Activated gamma-delta T cell treated with anti-CD3 and anti-CD28 coated beads, Interleukin-2, amount 50 U/mL, for 16 hours (primary cell): ENCODE measurements at places on chromosomes 1 and 21.

GRCh38 chr21:31136891-31137290, 98.6 kb upstream of the KRTAP19-8 start:
- no peak for DNase-seq

- DNase-seq, result no peak
These were observed 29.7 kb downstream of the TRIM11 start for GRCh38 chr1:228376651-228377631.

- DNase-seq, result no peak
These were observed 54.5 kb downstream of the ATP5PO start for GRCh38 chr21:33861125-33861524.

GRCh38 chr1:156433602-156434001, 64.6 kb downstream of the RHBG start:
- DNase-seq, result no peak

- no peak for DNase-seq
These were observed 54.1 kb upstream of the F3 start for GRCh38 chr1:94595658-94596057.

DNA sequence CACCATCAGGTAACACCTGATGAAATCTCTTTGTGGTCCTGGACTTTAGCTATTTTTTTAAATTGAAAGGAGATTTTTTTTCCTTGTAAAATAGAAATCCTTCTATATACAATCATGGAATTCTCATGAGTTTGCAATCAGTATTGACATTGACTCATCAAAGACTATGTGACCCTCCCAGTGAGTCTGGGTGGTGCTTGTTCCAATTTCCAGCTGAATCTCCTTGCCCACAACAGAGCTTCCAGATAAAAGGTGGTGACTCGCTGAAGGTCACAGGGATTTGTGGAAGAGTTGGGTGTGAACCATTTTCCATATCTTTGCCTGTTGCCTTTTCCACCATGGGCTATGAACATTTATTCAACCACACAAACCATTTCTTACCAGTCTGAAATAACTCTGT, 486.6 kb downstream of the AJAP1 start:
- DNase-seq, result no peak

DNA sequence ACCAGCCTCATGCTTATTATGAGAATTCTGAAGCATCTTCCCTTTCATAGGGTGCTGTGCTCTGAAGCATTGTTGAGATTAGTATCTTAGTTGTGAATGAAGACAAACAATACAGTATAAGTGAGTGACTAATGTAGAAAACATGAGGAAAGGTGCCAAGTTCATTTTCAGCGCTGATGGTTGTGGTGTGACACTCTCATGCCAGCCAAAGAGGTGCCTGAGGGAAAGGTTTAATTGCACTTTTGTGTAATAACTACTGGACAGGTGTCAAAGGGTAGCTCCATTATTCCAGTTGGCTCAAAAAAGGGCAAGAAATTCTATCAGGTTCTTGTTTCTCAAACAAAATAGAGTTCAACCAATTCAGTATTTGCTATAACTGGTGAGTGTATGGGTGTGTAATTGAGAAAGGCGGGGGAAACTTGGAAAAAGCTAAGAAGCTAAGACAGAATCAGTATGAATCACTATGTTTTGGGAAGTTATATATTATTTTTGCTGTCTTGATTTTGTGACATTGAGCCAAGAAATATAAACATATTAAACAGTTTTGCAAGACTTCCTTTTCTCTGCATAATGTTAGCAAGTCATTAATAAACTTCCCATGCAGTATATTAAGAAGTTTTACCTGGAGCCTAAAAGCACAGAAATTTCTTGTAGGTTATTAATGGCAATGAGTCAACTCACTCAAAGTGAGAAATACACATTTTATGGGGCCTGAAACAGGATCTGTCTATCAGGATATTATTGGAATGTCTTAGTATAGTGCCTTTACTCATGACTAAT, 31.8 kb downstream of the KCNK2 start:
- DNase-seq, result no peak

DNA sequence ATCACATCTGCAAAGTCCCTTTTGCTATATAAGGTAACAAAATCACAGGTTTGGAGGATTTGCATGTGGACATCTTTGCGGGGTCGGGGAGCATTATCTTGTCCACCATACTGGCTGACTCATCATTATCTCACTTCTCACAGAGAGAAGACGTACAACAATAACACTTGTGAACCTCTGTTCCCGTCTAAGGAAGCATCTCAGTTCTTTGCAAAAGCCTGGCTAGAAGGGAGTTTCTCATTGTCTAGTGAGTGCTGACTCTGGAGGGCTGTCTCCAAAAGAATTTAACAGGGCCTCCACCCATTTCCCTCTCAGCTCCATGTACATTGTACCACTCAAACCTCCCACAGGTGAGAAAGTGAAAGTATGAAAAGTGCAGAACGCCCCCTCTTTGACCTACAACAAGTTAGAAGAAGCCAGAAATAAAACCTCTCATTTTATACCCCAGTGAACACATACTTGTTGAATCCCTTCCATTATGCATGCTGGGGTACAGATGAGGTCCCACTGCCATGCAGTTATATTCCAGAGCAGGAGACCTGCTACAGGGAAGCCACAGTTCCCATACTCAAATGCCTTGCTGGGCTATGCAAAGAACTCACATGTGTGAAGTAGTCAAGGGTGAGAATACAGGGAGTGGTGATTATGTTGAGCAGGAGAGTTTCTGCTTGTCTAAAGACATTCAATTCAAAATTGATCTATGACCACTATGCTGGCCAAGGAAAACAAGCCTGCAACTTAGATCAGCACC, 121.7 kb upstream of the PRDX6 start:
- no peak for DNase-seq

DNA sequence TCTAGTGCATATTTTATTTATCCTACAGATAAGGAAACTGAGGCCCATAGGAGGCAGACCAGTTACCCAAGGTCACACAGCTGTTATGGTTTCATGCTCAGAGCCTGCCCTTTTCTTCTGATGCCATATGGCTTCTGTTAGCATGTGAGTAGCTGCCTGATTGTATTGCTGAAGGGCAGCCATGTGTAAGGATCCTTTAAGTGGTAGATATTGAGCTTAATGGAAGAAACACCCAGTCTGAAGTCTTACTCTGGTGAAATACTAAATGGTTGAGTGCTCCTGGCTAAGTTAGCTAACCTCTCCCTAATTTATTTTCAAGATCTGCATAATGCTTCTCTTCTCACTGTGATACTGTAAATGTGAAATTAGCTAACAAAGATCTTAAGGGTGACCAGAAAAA, 30.9 kb downstream of the ADAMTS5 start:
- no peak for DNase-seq

DNA sequence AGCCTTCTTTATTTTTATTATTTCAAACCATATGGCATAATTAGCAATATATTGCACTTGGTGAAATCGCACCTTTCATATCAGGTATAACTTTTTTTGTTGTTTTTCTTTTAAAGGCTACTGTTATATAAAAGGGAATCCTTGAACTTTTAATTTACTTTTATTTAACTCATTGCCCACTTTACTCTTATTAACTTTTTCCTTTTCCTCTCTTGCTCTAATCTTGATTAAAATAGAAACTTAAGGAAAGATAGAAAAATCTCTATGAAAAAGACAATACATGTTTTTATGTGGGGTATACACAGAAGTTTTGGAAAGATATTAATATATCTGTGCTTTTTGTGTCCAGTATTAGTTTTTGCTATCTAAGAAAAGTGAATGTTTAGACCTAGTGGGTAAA, 805.8 kb downstream of the USP25 start:
- DNase-seq, result no peak

DNA sequence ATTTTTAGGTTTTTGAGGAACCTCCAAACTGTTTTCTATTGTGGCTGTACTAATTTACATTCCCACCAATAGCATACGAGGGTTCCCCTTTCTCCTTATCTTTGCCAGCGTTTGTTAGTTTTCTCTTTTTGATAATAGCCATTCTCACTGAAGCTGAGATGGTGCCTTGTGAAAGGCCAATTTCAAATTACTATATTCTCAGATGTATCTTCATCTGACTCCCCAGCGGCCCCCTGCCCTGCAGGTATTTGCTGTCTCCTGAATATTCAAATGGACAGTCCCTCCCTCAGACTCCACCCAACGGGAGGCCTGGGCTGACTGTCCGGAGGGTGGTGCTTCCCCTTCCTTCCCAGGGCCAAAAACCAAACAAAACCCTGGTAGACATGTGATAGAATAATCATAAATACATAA, 33.5 kb upstream of the TARBP1 start:
- no peak for DNase-seq

DNA sequence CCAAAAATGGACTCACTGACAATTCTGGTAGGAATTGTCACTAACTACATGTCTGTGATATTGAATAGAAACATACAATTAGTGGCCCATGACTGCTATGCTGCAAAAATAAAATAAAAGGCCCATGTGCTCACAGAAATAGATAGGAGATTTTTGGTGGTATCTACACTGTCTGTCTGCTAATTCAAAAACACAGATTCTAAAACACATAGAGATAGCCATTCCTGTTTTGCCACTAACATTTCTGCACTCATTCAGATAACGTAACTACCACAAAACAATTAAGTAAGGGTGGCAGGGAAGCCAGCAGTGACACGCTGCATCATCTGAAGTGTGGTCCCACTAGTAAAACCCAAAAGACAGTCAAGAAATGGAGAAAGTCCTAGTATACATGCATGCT, 202.2 kb upstream of the NFIA start:
- DNase-seq, result no peak

- no peak for DNase-seq
These were observed 403 bp downstream of the MXRA8 start for GRCh38 chr1:1357871-1358432.

DNA sequence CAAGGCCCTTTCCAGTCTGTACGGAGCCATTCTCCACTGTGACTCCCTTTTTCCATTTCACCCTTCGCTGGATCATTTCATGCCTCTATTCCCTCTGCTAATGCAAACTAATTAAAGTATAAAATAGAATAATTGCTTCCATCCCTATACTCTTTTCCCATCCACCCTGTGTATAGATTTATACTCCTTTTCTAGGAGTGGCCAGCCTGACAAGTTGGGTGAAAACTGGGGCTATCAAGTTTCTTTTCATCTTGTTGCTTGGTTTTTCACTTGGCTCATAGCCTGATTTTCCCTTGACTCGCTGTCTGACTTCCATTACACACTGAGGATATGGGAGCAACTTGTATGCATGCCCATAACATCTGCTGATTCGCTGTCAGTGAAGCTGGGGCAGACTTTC, 107.0 kb downstream of the PLXNA2 start:
- DNase-seq, result no peak

GRCh38 chr21:32626621-32627196, 14.5 kb upstream of the CFAP298 start:
- DNase-seq, result no peak

DNA sequence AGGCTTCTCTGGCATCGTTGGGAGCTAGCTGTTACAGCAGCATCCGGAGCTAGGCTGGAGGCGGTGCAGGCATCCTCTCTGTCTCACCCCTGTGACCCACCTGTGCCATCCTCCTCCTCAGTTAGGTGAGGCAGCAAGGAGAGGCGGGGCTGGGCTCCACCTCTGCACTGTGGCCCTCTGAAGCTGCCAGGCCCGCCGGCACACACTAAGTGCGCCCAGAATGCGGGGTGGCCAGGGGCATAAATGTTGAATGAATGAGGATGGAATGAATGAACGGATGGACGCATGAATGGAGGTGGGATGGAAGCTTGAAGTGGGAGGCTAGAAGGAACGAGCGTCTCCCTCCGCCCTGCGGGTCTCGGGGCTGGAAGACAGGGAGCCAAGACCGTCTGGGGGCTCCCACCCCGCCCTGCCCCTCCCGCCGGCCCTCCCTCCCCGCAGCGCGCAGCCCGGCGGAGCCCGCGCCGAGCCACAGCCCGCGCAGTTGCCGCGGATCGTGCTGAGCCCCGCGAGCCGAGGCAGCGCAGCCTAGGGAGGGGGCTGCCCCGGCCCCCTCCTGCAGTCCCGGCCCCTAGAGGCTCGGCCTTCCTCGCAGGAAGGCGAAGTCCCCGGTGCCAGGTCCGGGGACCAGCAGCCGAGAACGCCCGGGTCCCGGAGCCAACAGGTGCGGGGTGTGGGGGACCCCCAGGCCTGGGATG, at the start of gene HCRTR1:
Gene HCRTR1, plus strand, starts transcription at position 472 of the 698 bp plus-strand sequence. CDS start 1,504 bp downstream, outside the sequence.
- DNase-seq, result no peak

GRCh38 chr1:149846593-149847466, 52.5 kb upstream of the BOLA1 start:
- DNase-seq, result no peak

GRCh38 chr1:157371826-157372225, 180.5 kb downstream of the FCRL5 start:
- no peak for DNase-seq
